ENCODE measurements at places on chromosomes 12 and 14. TPM values are rescaled to one million over a fixed set of nuclear protein-coding genes. Genes with fewer than 3 reads are reported as not detected.

Gene SLC16A7
- 1.7 TPM for total RNA-seq

Gene RHEBL1
- total RNA-seq, result 1.5 TPM

Gene OR6C3
- total RNA-seq, result not detected

Gene REM2
- total RNA-seq, result under 0.01 TPM

Gene IL26
- total RNA-seq, result not detected

Gene PGF
- 20.2 TPM for total RNA-seq

Gene AICDA
- total RNA-seq, result not detected

Gene HNF1A
- not detected for total RNA-seq

Gene ST8SIA1
- total RNA-seq, result under 0.01 TPM

Gene ADGRD1
- total RNA-seq, result 0.20 TPM

Gene NPC2
- total RNA-seq, result 153 TPM

Gene CLEC4A
- not detected for total RNA-seq

Gene BBOF1
- 0.40 TPM for total RNA-seq

Gene SLCO1A2
- not detected for total RNA-seq

Gene TMTC2
- 13.9 TPM for total RNA-seq

Gene CD4
- total RNA-seq, result not detected

Gene TECPR2
- 6.1 TPM for total RNA-seq

Gene CIROP
- total RNA-seq, result not detected

Gene KRT79
- not detected for total RNA-seq

Gene DENND5B
- total RNA-seq, result 7.2 TPM

Gene FAM234B
- total RNA-seq, result 6.5 TPM

Gene RFLNA
- 0.20 TPM for total RNA-seq

Gene SIX4
- total RNA-seq, result 0.20 TPM

Gene OR6C76
- not detected for total RNA-seq

Gene TRMT5
- 5.2 TPM for total RNA-seq

Gene P2RX7
- total RNA-seq, result 3.1 TPM

Gene SLC17A8
- total RNA-seq, result not detected

Gene RTL1
- not detected for total RNA-seq

Gene KRT85
- not detected for total RNA-seq
